Activated CD4-positive, alpha-beta memory T cell treated with anti-CD3 and anti-CD28 coated beads, Interleukin-2, amount 10 ng/mL, durations not matched to agents 7 days and 5 days (primary cell): ENCODE measurements at places on chromosomes 6 and 20.

- DNase-seq: no peak
- H3K27ac ChIP-seq: peak overlapping the region; percentile 89
- peaks cover 62% of the 10 kb centered on the region for H3K4me1 ChIP-seq
- peak overlapping the region; percentile 60 for H3K4me3 ChIP-seq
- H3K36me3 ChIP-seq: peaks cover 60% of the 10 kb centered on the region
Observed at GRCh38 chr20:5592823-5593739, 157.1 kb upstream of the SHLD1 start.

DNA sequence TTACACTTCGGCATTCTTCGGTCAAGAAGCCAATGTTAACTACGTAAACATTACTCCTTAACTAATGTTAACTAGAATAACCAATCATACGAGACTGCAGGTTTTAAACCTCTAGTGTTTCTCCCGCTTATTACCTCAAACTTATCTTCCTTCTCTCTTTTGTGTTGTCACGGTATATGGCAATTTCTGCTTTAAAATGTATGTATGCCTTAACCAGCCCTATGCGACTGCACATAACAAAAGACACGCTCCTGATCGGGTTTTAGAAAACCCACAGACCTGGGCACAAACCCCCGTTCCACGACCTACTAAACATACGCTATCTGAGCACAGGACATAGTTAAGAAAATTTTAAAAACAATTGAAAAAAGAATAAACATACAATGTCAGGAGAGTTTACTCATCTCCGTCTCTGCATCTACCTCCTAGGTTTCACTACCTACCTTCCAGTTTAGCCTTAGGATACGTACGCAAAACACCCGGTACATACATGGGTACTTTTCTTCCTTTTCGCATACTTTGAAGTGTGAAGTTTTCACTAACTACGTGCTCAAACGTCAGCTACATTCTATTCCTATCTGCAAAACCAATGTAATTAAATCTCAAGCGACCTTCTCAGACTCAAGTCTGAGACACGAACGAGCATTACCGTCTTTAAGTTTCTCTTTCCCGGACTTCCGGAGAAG, 1.1 kb downstream of the CD164 start:
- peak overlapping the region; percentile 93 for H3K4me3 ChIP-seq
- no peak for DNase-seq
- peak overlapping the region; percentile 98 for H3K27ac ChIP-seq
- peaks cover 50% of the 10 kb centered on the region for H3K36me3 ChIP-seq
- peaks cover 3% of the 10 kb centered on the region for H3K27me3 ChIP-seq
- H3K4me1 ChIP-seq: peaks cover 45% of the 10 kb centered on the region

DNA sequence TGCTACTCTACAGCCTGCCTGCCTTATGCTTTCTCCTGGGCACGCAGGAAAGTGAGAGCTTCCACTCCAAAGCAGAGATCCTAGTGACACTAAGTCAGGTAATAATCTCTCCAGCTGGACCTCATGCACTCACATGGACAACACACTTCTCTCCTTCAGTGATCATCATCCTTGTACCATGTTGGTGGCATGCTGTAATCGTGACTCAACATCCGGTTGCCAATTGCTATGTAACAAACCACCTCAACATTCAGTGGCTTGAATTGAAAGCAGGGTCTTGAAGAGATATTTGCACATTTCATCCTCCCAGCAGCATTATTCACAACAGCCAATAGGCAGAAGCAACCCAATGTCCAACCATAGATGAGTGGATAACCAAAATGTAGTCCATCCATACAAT, 40.3 kb upstream of the PPP1R3G start:
- H3K4me3 ChIP-seq: no peak overlapping the region
- peaks cover 4% of the 10 kb centered on the region for H3K27me3 ChIP-seq
- H3K4me1 ChIP-seq: no peaks in the 10 kb centered on the region
- H3K36me3 ChIP-seq: no peaks in the 10 kb centered on the region

- H3K27ac ChIP-seq: no peak overlapping the region
- no peaks in the 10 kb centered on the region for H3K36me3 ChIP-seq
- H3K27me3 ChIP-seq: peaks cover 87% of the 10 kb centered on the region
- no peak overlapping the region for H3K4me3 ChIP-seq
Observed at GRCh38 chr6:99592900-99593299, 13.7 kb upstream of the PRDM13 start.

DNA sequence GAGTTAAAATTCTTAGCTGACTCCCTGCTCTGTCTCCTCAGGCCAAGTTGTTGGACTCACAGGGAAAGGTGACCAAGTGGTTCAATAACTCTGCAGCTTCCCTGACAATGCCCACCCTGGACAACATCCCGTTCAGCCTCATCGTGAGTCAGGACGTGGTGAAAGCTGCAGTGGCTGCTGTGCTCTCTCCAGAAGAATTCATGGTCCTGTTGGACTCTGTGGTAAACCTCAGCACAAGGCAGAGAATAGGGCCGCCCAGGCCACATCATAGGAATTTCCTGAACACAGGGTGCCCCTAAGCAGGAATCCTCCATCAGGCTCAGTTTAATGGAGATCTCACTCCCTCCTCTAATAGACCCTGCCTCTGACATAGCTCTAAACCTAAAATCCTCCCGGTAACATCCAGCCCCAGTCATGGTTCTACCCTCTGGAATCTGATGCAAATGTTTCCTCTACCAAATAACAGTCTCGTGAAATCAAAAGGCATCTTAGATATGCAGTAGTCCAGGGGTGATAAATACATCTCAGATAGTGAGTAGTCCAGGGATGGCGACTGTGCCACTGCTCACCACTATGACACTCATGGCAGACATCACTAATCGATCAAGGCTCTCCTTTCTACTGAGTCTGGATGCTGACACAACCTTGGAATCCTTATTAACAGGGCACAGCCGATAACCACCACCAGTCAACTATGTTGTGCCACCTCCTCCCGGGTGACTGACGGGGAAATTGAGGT, 18.3 kb downstream of the BPIFB1 start:
- no peak for DNase-seq
- peaks cover 5% of the 10 kb centered on the region for H3K27me3 ChIP-seq
- no peak overlapping the region for H3K27ac ChIP-seq
- no peaks in the 10 kb centered on the region for H3K4me1 ChIP-seq

- DNase-seq: no peak
- H3K27ac ChIP-seq: no peak overlapping the region
- H3K36me3 ChIP-seq: peaks cover 4% of the 10 kb centered on the region
- H3K4me1 ChIP-seq: peaks cover 30% of the 10 kb centered on the region
- H3K27me3 ChIP-seq: no peaks in the 10 kb centered on the region
- no peak overlapping the region for H3K4me3 ChIP-seq
Observed at GRCh38 chr6:137900815-137901214, 33.8 kb downstream of the TNFAIP3 start.

- no peak overlapping the region for H3K4me3 ChIP-seq
- peaks cover 78% of the 10 kb centered on the region for H3K36me3 ChIP-seq
- H3K27me3 ChIP-seq: no peaks in the 10 kb centered on the region
- H3K27ac ChIP-seq: peak overlapping the region; percentile 47
Observed at GRCh38 chr20:31710423-31711108, 12.1 kb downstream of the BCL2L1 start.

- H3K4me3 ChIP-seq: peak overlapping the region; percentile 75
- H3K27me3 ChIP-seq: no peaks in the 10 kb centered on the region
- peak; percentile 78 for DNase-seq
- no peaks in the 10 kb centered on the region for H3K36me3 ChIP-seq
- H3K27ac ChIP-seq: peak overlapping the region; percentile 92
Observed at GRCh38 chr6:26183581-26184366, 96.5 kb downstream of the HFE start.

- DNase-seq: peak; percentile 56
- H3K4me3 ChIP-seq: no peak within 1 kb of the TSS
- H3K27me3 ChIP-seq: peaks cover 52% of the 10 kb centered on the region
- H3K27ac ChIP-seq: no peak within 1 kb of the TSS
Observed at GRCh38 chr20:49482621-49483017, at the start of gene KCNB1. Gene KCNB1, minus strand, starts transcription at chr20:49482668. Its CDS starts 188 bp downstream, at chr20:49482480.

GRCh38 chr6:122726649-122727048, 52.9 kb upstream of the FABP7 start:
- DNase-seq: no peak
- H3K36me3 ChIP-seq: no peaks in the 10 kb centered on the region
- H3K4me3 ChIP-seq: no peak overlapping the region
- no peak overlapping the region for H3K27ac ChIP-seq

DNA sequence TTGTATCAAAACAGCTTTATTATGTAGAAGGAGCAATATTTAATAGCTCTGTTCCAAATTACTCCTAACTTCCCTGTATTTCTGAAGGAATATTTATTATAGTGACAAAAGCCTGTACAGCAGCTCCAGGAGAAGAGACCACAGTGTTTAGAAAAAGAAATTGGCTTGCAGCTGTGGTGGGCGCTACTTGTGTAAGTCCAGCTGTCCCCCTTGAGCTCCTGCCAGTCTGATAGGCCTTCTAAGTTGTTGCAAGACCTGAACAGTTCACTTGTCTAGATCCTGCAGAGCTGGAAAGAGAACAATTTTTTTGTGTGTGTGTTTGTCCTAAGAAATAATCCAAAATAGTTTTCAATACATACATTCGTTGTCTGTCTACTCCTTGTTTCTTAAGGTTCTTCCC, 86.6 kb downstream of the JARID2 start:
- no peak for DNase-seq
- no peaks in the 10 kb centered on the region for H3K27me3 ChIP-seq
- no peaks in the 10 kb centered on the region for H3K36me3 ChIP-seq

DNA sequence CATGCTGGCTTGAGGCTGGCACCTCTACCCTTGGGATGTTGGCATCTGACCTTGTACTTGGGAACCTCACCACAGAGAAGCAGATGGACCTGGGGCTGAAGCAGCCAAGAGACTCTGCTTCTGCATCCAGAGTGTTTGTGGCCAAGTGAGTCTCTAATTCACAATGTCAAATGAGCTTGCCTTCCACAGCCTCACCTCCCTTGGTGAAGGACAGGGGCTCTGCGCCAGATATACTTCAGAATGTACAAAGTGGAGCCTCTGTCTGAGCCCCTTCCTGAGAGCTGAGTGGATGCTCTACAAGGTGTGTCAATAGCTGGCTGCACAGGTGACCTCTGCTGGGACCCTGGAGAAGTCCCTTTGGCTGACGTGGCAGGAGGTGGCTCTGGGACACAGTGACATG, 508.9 kb downstream of the CDH26 start:
- no peaks in the 10 kb centered on the region for H3K4me1 ChIP-seq
- DNase-seq: no peak
- H3K27ac ChIP-seq: no peak overlapping the region
- no peak overlapping the region for H3K4me3 ChIP-seq
- no peaks in the 10 kb centered on the region for H3K27me3 ChIP-seq

GRCh38 chr20:4441191-4441590, 280.5 kb upstream of the PRND start:
- no peak overlapping the region for H3K27ac ChIP-seq
- H3K4me1 ChIP-seq: no peaks in the 10 kb centered on the region
- no peak overlapping the region for H3K4me3 ChIP-seq
- no peak for DNase-seq
- H3K36me3 ChIP-seq: no peaks in the 10 kb centered on the region
- H3K27me3 ChIP-seq: peaks cover 15% of the 10 kb centered on the region

- H3K4me3 ChIP-seq: no peak overlapping the region
- DNase-seq: no peak
- no peaks in the 10 kb centered on the region for H3K36me3 ChIP-seq
Observed at GRCh38 chr6:28010526-28010925, 53.5 kb downstream of the OR2B6 start.
